Karpas-422 (cell line): ENCODE measurements at places on chromosomes 12 and 14.
A peak's percentile ranks its signal among the peaks of the same experiment; 100 is the strongest.

DNA sequence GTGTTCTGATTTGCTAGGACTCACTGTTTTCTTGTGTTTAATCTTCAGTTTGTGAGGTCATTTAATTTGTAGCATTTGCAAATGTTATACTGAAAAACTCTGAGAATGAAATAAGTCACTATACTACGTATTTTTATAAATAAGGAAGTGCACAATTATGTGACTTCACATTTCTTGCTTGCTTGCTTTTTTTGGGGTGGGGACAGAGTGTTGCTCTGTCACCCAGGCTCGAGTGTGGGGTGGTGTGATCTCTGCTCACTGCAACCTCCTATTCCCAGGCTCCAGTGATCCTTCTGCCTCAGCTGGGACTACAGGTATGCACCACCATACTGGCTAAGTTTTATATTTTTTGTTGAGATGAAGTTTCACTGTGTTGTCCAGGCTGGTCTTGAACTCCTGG, 32.7 kb downstream of the RBM25 start:
- DNase-seq = no peak

GRCh38 chr12:15600223-15600935, 188.8 kb downstream of the EPS8 start:
- no peak for DNase-seq

DNA sequence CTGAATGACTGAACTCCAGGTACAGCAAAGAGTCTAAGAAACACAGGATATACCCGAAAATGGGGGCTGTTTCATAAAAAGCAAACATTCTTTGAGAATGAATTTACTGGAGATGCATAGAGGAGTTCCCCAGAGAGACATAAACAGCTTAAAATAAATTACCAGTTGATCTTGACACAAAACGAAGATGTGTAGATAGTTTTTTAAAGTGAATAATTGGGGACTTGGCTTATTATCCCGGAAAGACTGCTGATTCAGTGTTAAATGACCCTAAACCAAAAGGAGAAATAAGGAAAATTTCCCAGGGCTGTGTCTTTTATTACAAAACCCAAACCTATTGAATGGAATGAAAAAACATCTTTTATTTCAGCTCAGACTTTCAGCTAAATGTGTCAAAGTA, 1052.8 kb upstream of the TMEM132C start:
- no peak for DNase-seq

DNA sequence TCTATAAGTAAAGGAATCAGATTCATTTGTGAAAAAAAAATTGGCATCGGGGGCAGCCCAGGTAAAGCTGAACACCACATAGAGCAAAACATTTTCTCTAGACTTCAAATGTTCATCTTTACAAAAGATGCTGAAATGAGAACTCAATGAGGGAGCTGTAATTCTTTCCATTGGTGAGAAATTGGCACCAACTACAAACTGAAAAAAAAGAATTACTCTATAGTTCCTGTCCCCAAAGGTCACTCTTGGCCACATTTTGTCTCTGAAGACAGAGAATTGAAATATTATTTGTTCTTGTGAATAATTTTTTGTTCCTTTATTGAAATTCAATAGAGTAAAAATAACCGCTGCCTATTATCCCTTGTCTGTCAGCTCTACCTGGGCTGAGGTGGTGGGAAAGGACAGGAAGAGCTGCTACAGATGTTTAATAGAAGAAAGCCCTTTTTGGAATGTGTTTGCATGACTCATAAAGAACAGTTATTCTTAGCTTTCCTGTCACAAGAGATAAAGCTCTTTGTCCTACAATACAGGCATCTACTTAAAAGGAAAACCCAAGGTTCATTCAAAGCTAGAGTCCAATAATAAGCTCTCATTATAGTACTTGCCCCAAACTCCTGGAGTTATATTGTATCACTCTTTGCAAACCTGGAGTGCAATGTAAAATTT, 380.1 kb upstream of the KITLG start:
- no peak for DNase-seq

DNA sequence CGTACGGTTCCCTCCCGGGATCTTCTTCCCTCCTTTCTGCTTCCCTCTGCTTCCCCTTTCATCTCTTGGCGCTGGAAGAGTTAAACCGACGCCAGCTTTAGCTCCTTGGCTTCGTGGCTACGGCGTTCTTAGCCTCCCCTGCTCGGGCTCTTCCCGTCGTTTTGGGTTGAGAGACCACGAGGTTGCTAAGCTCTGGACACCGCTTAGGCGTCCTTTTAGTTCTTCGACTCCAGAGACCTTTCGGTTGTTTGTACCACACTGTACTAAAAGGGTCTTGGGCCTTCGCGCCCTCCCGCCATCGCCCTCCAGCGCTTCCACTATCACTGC, 545 bp downstream of the CPSF2 start:
- DNase-seq = peak; percentile 80

- DNase-seq = peak; percentile 91
These were observed 151.6 kb upstream of the OR4E1 start for GRCh38 chr14:21825149-21825743.

- DNase-seq = no peak
These were observed 51.2 kb downstream of the GLRX5 start for GRCh38 chr14:95585953-95586620.

- peak; percentile 86 for DNase-seq
These were observed 110.1 kb upstream of the TMEM132D start for GRCh38 chr12:130013771-130014484.
